AG10803 (cell line): ENCODE measurements at places on chromosomes 2 and 18.
A peak's percentile ranks its signal among the peaks of the same experiment; 100 is the strongest.

GRCh38 chr2:108925735-108926134, 63.3 kb downstream of the EDAR start:
- no peak for DNase-seq

- peak; percentile 84 for DNase-seq
These were observed 455.2 kb upstream of the RAB12 start for GRCh38 chr18:8153887-8154583.

GRCh38 chr2:48528431-48528830, 1.5 kb upstream of the STON1 start:
- no peak for DNase-seq

GRCh38 chr18:79912409-79912991, 39.0 kb downstream of the SLC66A2 start:
- DNase-seq = peak; percentile 33
